ENCODE measurements at places on chromosomes 3 and 15. TPM values are rescaled to one million over a fixed set of nuclear protein-coding genes. Genes with fewer than 3 reads are reported as not detected.

CFAP100 gene
- total RNA-seq: 1.6 TPM

SLC12A1 gene
- total RNA-seq: 1.5 TPM

B2M gene
- total RNA-seq: 280 TPM

CHRFAM7A gene
- total RNA-seq: 2.9 TPM

ZNF860 gene
- total RNA-seq: 1.5 TPM

CLEC3B gene
- total RNA-seq: 7.0 TPM

EPHB3 gene
- 7.0 TPM for total RNA-seq

SLC2A2 gene
- total RNA-seq: not detected

GRCh38 chr3:99534951-99535704, 103.3 kb upstream of the COL8A1 start:
- DNase-seq: no peak

DNA sequence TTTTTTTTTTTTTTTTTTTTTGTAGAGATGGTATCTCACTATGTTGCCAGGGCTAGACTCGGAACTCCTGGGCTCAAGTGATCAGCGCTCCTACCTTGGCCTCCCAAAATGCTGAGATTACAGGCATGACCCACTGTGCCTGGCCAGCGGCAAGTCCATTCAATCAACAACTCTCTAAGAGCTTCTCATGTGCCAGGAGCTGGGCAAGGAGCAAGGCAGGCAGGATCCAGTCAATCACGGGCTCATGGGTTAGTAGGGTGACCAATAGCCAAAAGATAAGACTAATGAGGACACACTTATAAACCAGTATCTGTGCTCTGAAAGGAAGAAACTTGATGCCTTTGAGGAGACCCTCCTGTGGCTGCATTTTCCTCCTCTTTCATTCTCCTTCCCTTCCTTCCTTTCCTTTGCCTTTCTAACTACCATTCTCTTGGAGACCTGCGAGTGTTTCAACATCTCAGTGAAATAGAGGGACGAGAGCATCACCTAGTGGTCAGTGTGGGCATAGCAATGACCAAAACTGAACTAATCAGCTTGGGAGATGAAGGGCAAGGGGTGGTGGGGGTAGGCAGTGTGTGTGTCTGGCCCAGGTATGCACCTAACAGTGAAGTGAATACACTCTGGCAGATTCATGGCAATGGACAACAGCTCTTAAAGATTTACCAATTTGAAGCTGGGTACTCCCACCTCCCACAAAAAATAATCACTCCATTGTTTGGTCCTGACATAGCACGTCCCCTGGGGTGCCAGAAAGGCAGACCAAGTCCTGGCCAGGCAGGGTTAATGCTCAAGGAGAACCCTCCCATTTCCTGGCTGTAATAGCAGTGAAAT, 6.3 kb downstream of the RPP25 start:
- peak; percentile 53 for DNase-seq

- DNase-seq: no peak
Observed at GRCh38 chr3:37694284-37694675, 167.4 kb upstream of the CTDSPL start.

GRCh38 chr3:45546126-45546620, 48.4 kb upstream of the LIMD1 start:
- DNase-seq: no peak

DNA sequence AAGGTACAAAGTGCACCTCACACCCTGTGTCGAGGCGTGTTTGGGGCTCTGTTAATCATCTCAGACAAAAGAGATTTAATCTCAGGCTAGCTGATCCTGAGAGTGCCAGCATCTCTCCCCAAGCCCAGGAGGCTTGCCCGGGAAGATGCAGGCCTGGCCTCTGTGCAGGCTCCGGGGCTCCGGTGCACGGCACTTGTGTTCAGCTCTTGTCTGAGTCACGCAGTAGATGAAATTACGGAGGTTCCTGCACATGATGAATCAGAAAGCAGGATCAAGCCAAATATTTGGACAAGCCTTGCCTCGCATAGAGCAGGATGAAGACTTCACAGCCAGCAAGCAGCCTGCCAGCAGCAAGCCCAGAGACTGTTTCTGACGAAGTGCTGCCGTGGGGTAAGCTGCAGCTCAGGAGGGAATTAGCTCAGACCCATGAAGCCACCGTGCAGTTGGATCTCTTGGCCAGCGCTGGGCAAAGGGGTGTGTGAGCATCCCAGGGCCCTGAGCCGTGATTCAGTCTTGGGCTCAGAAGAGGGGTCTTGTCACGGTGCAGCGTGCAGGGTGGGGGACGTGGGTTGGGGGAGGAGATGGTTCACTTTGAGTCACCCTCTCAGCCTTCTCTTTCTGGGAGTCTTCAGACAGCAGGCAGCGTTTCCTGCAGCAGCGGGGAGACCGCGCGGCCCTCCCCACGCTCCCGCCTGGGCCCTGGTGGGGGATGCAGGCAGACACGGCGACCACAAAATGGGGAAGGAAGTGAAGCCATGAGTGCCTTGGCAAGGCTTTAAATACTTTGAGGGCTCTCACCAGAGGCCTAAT, 89.2 kb upstream of the MEF2A start:
- DNase-seq: peak; percentile 66

GRCh38 chr3:33904730-33905129, 106.3 kb downstream of the PDCD6IP start:
- no peak for DNase-seq

DNA sequence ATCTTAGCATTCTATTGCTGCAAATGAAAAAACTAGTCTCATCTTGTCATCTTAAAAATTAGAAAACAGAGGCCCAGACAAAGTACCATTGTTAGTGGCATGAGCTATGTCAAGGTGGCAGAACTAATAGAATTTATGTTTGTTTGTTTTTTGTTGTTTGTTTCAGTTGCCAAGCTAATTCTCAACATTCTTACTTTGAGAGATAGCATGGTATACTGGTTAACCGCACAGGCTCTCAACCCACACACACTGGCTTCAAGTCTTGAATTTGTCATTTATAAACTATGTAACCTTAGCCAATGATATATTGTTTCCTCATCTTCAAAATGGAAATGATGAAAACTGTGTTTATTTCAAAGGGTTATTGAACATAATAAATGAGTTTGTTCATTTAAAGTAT, 367.6 kb upstream of the PLSCR5 start:
- no peak for DNase-seq

DNA sequence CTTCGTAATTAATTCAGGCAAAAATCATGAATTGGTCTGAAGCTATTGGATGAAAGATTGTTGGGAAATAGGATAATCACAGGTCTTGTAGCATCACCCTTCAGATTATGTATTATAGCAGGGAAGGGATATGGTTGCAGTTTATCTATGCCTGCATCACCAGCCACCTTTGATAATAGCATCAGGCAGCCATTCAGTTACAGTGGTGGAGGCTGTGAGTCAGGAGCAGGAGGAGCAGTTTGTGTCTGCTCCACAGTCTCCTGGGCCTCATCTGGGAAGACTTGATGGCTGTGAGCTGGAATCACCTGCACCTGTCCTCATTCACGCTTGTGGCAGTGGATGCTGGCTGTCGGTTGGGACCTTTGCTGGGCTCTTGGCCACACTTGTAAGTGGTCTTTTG, 104.3 kb upstream of the PLXNA1 start:
- no peak for DNase-seq

GRCh38 chr3:56773986-56774385, 27.8 kb downstream of the ARHGEF3 start:
- no peak for DNase-seq

DNA sequence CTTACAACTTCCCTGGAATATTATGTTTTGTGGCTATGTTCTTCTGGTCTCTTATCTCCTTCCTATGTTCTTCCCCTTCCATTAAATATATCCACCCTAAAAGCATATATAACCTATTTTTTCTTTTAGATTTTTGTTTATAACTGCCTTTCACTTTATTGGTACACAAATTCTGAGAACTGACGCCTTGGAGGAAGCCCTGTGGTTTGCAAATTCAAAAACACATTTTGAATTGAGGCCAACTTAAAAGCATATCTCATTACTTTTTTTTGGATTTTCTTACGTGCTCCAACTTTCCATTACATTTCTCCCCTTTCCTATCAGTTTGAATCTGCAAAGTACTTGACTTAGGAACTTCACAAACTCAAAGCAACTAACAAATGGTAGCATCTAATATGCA, 15.3 kb upstream of the COLQ start:
- no peak for DNase-seq

- DNase-seq: no peak
Observed at GRCh38 chr15:78828920-78829319, 17.7 kb upstream of the ADAMTS7 start.

DNA sequence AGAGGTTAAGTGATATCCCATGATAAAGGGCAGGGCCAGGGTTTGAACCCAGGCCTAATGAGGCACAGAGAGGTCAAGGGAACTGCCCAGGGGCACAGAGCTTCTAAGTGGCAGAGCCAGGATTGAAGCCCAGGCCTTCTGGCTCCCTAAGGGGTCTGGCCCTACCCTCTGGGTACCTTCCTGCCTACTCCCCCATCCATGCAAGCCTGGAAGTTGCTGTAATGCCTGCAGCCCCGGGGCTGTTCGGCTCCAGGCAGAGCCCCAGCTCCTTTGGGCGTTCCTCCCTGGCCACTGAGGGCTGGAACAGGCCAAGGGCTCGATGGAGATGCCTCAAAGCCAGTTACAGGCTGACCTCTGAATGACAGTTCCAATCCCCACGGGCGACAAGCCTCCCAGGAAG, 4.5 kb downstream of the GRIP2 start:
- DNase-seq: no peak

DNA sequence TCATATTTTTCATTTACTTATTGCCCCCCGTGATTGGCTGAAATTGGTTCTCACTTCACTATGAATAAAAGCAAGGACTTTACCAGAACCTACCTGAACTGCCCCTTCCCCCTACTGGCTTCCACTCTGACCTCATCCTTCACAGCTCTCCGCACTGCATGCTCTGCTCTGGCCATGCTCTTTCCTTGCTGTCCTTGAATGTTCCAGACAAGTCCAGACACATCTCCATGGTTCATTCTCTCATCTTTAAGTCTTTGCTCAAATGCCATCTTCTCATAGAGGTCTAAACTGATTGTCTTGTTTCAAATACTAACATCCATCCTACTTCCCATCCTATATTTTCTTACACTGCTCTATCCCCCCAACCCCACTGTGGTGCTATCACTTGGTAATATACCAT, 129.4 kb downstream of the CHST2 start:
- no peak for DNase-seq

GRCh38 chr15:77019521-77020331, 24.8 kb downstream of the PSTPIP1 start:
- DNase-seq: no peak

- DNase-seq: peak; percentile 59
Observed at GRCh38 chr3:129399145-129399894, 29.1 kb downstream of the EFCAB12 start.

- no peak for DNase-seq
Observed at GRCh38 chr3:172464306-172464705, 16.1 kb upstream of the GHSR start.

- no peak for DNase-seq
Observed at GRCh38 chr3:170848292-170848917, 21.6 kb downstream of the RPL22L1 start.

DNA sequence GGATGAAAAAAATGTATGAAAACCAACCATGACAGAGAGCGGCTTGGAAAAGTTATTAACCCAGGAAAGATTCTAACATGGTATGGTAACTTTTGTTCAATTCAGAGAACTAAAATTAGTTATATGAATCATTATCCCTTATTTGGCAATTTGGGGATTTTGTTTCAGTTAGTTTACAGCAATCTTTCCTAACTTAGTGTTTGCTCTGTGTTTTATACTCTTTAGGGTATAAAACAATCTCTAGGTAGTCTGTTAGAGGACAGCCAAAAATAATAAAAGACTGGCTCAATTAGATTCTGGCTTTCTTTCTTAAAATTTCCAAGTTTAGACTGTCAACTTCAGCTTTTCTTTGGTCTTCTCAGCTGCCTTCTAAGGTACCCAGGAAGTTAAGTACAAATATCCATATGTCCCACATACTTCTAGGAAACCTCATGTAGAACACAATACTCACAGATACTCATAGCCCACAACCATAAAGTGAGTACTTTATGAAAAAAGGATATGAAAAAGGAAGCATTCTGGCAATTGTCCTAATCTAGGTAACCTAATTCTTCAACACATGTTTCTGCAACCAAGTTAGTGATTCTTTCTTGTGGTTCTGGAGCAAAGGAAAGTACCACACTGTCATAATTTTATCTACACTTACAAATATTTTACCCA, 849.3 kb downstream of the ROBO1 start:
- DNase-seq: no peak

DNA sequence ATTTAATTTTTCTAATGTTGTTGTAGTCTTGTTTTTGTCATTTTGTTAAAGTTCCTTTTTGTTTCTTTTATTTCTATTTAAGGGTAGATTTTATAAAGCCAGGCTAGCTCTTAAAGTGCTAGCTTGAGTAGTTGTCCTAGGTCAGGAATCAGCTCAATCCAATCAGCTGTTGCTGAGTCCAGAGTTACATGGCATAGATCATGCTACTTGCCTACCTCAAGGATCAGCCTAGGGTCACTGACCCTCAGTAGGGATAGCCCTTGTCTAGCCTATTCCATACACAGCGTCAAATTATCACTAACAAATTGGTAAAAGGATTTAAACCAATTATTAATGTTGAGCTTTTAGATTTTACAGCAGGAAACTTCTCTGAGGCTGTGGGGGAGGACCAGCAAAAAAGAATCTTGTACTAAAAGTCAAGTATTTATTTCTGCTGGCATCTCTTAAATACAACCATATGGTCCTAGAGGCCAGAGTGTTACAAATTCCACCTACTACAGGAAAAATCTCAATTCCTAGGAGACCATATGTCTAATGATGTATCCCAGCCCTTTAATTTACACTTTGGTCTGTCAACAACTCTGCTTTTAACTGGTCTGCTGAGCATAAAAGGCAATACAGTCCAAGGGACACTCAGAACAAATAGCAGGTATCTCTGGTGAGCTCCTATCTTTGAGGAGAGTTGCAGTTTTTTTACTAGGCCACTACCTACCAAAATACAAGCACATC, 138.3 kb upstream of the PTPRG start:
- DNase-seq: no peak

DNA sequence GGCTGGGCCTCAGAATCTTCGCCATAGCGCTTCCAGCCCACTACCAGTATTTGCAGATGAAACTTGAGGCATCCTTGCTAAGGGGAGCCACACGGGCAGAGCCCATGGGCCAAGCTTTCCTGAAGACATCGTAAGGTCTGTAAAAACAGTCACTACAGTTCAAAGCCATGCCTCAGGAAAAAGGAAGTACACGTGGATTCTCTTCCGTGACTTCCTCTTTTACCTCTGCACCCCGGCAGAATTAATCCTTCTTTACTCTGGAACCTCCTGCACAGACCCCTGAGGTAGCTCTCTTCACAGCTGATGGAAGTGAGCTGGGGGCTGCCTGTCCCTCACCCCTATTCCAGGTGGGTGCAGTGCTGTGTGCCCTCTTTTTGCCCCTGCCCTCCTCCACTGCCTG, 129.2 kb downstream of the CHDH start:
- DNase-seq: no peak

GRCh38 chr15:45790325-45790943, 155.6 kb downstream of the SQOR start:
- no peak for DNase-seq

All from dorsolateral prefrontal cortex (tissue), 122 donors.